EL (cell line): ENCODE measurements at places on chromosomes 5 and 9.

- no peak for DNase-seq
Measured at GRCh38 chr9:92510747-92511146, 25.0 kb downstream of the ECM2 start.

DNA sequence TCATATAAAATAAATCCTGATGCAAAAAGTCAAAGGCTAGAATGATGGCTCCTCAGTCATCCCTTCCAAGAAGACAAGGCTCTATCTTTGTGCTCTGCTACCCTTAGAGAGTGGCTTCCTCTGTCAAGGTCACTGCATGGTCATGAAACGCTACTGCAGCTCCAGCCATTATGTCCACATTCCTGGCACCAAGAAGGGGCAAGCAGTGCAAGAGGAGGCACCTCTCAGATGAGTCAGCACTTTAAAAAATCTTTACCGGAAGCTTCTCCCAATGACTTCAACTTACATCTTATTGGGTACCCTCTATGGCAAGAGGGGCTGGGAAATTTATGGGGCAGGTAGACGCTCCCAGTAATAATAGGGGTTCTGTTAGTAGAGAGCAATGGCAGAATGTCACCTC, 129.5 kb upstream of the CPEB4 start:
- no peak for DNase-seq

DNA sequence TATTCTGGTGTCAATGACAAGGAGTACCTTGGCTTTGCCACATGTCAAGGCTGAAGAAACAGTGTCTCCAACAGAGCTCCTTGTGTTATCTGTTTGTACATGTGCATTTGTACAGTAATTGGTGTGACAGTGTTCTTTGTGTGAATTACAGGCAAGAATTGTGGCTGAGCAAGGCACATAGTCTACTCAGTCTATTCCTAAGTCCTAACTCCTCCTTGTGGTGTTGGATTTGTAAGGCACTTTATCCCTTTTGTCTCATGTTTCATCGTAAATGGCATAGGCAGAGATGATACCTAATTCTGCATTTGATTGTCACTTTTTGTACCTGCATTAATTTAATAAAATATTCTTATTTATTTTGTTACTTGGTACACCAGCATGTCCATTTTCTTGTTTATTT, 19.8 kb downstream of the CD274 start:
- DNase-seq: no peak

- no peak for DNase-seq
Measured at GRCh38 chr5:40210694-40211093, 469.0 kb upstream of the PTGER4 start.

DNA sequence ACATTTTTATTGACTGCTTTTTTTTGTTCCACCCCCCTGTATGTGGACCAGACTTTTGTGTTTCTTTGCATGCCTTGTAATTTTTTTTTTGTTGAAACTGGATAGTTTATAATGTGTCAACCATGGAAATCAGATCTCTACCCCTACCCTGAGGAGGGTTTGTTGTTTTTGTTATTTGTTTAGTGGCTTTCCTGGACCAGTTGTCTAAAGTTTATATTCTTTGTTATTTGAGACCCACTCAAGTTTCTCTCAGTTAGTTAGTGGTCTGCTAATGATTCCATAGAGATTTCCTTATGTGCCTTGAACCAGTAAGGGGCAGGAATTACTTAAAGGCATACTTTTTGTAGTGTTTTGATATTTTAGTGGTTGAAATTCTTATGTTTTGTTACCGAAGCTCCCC, 41.1 kb downstream of the GCNT1 start:
- no peak for DNase-seq

- DNase-seq: peak; percentile 60
Measured at GRCh38 chr5:146541958-146542849, 26.2 kb upstream of the GPR151 start.

DNA sequence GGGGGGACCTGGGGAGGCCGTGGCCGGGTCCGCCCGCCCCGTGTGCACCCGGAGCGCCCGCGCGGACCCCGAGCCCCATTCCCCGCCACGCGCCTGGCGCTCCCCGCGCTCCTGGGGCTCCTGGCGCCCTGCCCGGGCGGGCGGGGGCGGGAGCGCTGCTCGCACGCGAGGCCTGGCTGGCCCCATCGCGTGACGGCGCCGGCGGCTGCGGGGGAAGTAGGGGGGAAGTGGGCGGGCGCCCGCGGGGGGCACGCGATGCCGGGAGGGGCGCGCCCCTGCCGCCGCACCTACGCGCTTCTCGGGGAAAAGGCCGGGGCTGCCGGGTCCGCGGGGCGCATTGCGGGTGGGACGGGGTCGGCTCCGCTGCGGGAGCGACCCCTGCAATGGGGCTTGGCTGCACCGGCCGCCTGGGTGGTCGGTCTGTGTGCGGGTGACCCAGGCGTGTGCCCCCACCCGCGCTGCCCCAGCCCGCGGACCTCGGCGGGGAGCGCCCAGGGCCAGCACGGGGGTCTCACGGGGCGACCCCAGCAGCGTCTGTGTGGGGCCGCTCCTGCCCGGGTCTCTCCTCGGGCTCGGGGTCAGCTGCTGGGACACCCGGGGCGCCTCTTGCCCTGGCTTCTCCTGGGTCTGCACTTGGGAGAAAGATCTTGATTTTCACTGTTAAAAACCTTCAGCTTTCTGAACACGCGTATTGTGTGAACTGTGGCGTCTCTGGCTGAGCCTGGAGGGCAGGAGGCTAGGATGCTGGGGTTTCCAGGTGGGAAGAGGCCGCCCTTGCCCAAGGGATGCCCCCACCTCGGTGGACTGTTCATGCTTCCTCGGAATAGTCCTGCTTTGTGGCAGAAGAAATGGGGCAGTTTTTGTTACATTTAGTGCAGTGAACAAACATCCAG, 52.4 kb downstream of the AHRR start:
- peak; percentile 85 for DNase-seq

GRCh38 chr5:110356677-110357076, 369.8 kb downstream of the TMEM232 start:
- peak; percentile 6 for DNase-seq

DNA sequence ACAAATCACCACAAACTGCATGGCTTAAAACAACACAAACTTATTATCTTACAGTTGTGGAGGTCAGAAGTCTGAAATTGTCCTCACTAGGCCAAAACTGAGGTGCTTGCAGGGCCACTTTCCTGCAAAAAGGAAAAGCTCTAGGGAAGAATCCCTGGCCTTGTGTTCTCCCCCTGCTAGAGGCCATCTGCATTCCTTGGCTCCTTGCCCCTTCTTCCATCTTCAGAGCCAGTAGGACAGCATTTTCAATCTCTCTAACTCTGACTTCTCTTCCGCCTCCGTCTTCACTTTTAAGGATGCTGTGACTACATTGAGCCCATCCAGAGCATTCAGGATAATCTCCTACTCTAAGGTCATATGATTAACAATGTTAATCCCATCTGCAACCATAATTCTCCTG, 236.6 kb downstream of the CDK5RAP2 start:
- no peak for DNase-seq

- no peak for DNase-seq
Measured at GRCh38 chr5:179318221-179318955, 26.9 kb downstream of the ADAMTS2 start.

- peak; percentile 64 for DNase-seq
Measured at GRCh38 chr9:70600506-70600905, 186.0 kb upstream of the KLF9 start.

GRCh38 chr5:32004404-32004803, 169.7 kb downstream of the GOLPH3 start:
- no peak for DNase-seq

GRCh38 chr9:87959916-87960581, 14.3 kb downstream of the CDK20 start:
- peak; percentile 42 for DNase-seq

DNA sequence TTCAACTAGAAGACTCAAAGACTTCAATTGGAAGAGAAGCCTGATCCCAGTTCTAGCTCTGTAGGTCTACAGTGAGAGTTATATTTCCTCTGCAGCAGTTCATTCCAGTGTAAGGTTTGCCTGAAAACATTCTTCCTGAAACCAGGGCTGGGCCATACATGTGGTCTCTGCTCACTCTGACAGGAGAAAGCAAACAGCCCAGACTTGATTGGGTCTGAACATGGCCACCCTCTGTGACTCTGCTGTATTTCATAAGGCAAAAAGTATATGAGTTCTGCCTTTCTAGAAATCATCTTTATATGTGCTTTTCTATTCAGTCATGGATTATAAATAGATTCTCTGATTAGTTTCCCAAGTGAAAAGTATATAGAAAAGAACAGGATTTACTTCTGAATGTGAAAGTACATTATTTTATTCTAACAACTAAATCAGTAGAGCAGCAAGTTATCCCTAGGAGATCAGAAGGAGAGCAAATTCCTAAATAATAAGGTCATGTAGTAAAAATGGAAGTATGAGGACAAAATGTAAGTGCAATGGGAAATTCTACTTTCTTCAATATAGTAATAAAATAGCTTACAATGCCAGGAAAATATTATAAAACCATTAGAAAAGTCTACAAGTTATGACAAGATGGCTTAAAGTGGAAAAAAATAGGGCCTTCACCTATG, 144.3 kb downstream of the EFNA5 start:
- DNase-seq: peak; percentile 28

DNA sequence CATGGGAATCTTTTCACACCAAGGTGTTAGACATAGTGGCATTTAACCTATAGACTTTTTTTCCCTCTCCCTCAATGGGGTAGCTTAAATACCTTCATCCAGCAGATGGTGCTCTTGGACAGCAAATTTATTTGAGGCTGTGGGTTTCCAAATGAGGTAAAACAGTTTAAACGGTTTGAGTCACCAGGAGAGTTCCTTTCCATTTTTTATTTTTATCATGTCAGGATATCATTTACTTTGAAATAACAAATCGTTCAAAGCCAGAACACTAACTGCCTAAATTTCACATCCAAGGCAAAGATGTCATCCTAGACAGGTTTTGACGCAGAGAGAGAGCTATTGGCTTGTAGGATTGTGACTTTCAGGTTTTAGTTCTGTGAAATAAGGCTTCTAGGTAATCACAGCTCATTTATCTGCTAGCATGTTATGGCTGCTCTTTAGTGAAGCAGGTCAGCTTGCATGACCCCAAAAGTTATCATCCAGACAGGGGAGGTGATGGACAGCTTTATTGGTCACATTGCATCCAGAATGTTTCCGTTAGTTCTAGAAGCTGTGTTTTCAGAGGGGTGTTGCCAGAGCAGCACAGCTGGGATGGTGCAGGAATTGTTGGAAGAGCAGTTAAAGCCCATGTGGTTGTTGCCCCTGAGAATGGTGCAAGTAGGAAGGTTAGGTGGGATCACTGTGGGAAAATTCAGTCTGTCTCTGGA, 69.8 kb downstream of the KDM4C start:
- peak; percentile 59 for DNase-seq
